ENCODE measurements at places on chromosomes 7 and 10. TPM values are rescaled to one million over a fixed set of nuclear protein-coding genes. Genes with fewer than 3 reads are reported as not detected.

Gene PRR15
- polyA plus RNA-seq: not detected

Gene ELOVL3
- polyA plus RNA-seq: not detected

Gene ST8SIA6
- polyA plus RNA-seq: 0.20 TPM

Gene SSC4D
- not detected for polyA plus RNA-seq

Gene THSD7A
- 18.1 TPM for polyA plus RNA-seq

Gene TRIM8
- polyA plus RNA-seq: 59.2 TPM

Gene HOXA2
- polyA plus RNA-seq: not detected

Gene IGFBP3
- polyA plus RNA-seq: 1.6 TPM

Gene KIF11
- polyA plus RNA-seq: 0.32 TPM

Gene TAS2R4
- 2.3 TPM for polyA plus RNA-seq

Gene CHST12
- 8.6 TPM for polyA plus RNA-seq

Gene PRLHR
- polyA plus RNA-seq: 0.20 TPM

Gene TLL2
- 0.11 TPM for polyA plus RNA-seq

Gene ADCYAP1R1
- polyA plus RNA-seq: 8.6 TPM

Gene COMMD3
- 234 TPM for polyA plus RNA-seq

Gene PILRA
- 23.7 TPM for polyA plus RNA-seq

Gene ATP6V0A4
- polyA plus RNA-seq: 0.81 TPM

Gene NPFFR1
- polyA plus RNA-seq: not detected

Gene SDHAF3
- 28.3 TPM for polyA plus RNA-seq

All from neural cell (in vitro differentiated cells).